ENCODE measurements at places on chromosomes 2 and 18.

GRCh38 chr2:125070726-125071505 is 1045.8 kb downstream of the CNTNAP5 start:
- no peak for DNase-seq

GRCh38 chr2:96831679-96832078 is 12.1 kb downstream of the ANKRD23 start:
- DNase-seq = no peak

DNA sequence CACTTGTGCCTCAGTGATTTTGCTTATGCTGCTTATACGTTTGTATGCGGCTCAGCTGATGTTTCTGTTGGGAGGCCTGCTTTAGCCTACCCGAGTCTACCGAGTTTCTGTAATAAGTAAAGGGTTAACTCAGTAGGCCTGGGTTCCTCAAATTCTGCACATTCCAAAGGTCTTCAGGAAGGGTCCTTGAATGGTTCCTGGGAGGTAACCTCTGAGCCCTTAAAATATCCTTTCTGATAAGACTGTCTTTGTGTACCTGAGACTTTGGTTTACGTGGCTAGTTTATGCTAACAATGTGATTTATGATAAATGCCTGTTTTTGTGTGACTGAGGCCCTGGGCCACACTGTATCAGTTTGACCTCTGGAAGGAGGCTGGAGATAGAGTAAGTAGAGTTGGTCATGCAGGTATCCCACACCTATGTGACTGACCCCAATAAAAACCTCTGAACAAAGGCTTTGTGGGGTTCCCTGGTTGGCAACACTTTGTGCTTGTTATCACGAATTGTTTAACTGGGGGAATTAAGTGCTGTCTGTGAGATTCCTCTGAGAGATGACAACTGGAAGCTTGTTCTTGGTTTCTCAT is 18.9 kb upstream of the PNPT1 start:
- no peak for DNase-seq

GRCh38 chr18:70197844-70198243 is 7.6 kb downstream of the RTTN start:
- no peak for DNase-seq

DNA sequence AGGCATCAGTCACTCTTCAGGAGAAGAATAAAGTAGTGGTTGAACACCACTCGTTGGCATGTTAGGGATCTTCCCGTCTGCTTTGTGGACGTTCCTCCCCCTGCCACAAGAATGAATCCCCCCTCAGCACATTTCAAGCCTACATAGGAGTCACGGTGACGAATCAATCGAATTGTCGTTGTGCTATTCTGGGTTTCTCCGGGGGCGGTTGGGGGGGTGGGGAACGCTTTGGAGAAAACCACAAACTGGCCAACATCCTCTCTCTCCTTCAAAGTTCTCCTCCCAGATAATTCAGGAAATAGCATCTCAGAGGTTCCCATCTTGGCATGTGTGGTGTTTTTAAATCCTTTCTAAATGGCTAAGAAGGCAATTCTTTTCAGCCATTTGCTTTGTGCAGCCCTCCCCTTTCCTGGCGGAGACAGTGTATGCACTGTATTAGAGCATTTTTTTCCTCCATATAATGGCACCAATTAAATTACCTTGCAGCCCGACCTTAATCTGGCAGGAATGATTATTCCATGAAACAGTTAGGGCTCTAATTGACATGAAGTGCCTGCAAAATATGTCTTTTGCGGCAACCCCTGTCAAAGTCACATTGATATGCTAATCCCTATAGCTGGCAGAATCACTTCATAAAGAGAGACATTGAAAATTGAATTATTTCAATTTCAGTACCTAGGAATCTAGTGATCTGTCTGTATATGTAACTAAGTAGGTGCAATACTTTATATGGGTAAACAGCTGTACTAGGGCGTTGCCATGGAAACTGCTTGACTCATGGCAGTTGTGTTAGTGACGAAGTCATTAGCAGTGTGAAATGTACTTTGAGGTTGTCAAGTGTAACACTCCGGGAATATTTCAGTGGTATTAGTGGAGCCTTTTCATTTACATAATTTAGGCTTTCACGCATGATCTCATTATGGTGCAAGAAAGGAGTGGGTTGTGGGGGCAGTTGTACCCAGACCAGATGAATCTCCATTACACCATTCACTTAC is 323.4 kb upstream of the SLC14A2 start:
- no peak for DNase-seq
